ENCODE measurements at places on chromosomes 12 and 14.
A peak's percentile ranks its signal among the peaks of the same experiment; 100 is the strongest.

DNA sequence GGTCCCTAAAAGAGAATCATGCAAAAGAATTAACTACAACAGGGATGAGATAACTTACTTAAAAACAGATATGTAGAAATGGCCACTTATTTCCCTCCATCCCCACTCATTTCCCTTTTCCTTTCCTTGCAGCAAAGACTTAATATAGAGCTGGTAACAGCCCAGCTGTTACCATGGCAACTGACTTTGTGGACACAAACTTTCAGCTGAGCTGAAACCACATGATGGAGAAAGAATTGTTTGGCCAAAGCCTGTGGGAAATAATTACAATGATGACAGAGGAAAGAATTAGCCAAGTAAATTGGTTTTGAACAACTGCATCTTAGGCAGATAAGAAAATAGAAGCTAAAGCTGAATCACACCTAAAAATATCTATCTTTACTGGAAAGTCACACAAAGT lies 364.9 kb downstream of the GALC start:
- peak; percentile 68 for DNase-seq

DNA sequence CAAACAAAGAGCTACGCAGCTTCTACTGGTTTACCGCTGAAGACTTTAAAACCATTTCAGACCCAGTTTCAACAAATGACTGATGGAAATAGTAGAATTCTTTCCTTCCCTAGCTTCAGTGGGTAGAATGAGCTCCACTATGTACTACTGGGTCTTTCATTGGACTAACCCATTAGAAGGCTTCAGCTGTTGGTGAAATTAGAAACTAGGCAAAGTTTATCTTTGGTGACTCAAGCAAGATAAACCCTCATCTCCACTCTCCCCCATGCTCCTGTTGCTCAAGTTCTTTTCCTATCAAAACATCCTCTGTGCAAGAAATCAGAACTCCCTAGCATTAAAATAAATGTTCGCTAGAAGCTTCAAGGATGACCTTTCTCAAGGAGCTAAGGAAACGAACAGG lies 159.2 kb downstream of the PAWR start:
- DNase-seq, result no peak

GRCh38 chr12:111093428-111094142 lies 173.2 kb upstream of the MYL2 start:
- no peak for DNase-seq

DNA sequence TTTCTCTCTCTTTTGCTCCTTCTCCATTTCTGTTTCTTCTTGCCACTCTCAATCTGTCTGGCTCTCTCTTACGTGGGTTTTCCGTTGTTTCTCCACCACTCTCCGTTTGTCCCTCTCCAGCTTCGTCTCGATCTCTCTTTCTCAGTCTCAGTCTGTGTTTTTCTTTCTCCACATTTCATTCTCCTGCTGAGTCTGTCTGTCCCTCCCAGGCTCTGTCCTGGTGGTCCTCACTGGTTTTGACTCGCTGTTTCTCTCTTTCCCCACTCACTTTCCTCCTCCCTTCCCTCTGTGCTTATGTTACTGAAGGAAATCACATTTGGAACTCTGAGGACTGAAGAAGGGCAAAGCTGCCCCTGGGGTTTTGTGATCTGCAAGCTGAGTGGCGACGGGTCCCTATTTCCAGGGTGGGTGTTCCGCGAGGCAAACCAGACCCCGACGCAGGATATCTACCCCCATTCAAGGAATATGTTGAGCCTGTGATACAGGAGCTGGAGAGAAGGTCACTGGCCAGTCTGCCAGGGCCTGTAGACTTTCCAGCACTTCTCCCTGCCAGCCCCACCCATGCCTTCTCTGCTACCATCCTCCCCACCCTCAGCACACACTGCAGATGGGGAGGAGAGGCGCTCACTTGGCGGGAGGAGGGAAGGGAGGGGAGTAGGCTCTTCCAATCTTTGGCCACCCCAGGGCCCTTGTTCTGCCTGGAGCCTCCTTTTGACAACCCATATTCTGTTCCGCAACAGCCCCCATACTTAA lies 102.7 kb upstream of the MAP1LC3B2 start:
- no peak for DNase-seq

- no peak for DNase-seq
Measured at GRCh38 chr12:131464081-131464480, 246.8 kb upstream of the SFSWAP start.

DNA sequence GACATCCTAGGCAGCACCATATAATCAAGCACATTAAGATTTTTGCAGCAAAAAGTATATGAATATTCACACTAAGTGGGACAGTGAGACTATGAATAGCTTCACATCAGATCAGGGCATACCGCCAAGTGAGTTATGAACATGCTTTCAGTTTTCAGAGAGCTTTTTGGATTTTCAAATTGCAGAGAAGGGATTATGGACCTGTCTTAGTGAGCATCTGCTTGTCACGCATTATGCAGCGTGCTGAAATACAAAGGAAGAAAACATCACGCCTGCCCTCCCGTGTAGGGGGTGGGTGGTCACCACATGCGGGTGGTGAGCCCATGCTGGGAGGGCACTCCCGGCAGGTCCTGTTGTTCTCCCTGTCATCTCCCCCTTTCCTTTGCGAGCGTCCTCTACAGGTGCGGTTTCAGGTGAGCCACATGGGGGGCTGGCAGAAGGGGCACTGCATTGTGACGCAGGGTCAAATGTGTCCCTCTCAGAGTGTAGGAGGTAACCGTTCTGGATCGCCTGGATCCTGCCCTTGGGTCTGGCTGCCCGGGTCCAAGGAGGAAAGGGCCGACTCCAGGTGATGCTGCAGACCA lies 42.6 kb downstream of the TRAF3 start:
- no peak for DNase-seq

DNA sequence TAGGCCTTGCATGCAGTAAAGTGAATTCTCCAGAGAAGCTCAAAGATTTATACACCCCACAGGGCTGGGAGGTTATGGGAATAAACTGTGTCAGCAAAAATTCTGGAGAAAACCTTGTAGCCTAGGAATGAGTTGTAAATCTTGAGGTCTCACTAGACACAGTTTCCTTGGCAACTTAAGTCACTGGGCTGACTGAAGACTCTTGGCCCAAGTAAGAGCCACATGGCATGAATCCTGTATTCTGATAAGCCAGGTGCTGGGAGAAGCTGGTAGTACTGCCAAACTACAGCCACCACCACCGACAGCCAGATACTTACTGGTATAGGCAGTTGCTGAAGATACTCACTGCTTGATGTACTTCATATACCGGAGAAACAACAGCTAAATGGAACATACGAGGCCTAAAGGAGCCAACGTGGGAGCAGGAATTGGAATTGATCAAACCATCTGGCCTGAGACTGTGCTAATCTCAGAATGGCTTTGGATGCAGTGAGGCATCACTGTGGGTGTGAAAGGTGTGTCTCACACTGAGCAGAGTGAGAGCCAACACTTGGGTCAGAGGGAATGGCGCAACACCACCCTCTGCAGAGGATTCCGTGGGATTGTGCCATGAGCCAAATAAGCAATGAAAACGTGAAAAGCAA lies 102.8 kb upstream of the TMCC3 start:
- DNase-seq, result peak; percentile 38

- DNase-seq, result no peak
Measured at GRCh38 chr12:45669792-45670191, 59.7 kb upstream of the ARID2 start.

Measured in renal cortical epithelial cell (primary cell).